Activated CD8-positive, alpha-beta memory T cell treated with anti-CD3 and anti-CD28 coated beads, Interleukin-2, amount 50 U/mL, for 4 hours (primary cell): ENCODE measurements at places on chromosomes 3 and 15.

DNA sequence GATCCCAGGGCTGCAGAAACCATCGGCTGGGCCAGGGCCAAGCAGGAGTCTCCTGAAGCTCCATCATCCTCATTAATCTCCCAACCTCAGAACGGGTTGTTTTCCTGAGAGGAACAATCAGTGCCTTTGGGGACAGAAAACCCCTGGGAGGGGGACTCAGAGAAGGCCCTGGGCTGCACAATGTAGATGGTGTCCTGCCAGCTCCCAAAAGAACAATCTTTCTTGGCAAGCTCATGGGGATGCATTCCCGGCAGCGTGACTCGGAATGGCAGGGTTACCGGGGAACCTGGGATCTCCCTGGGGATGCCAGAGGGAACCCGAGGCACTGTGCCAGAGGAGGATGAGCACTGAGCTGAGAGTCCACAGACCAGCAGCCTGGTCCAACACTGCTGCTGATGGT lies 72.1 kb upstream of the ATP2B2 start:
- DNase-seq, result no peak

DNA sequence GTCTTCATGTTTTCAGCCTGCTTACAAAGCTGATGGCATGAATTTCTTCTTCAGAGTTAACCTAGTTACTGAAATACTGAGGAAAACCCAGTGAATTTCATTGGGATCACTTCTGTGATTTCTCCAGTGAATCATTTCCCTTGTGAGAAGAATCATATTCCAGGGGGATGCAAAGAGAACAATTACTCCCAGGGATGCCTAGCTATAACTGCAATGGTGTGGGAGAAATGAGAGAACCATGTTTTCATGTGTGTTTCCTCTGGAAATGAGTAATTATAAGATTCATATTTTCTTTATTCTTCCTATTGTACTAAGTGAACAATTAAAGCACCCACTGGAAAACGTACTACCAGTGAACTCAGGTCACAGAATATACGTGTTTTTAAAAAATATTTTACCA lies 485.4 kb downstream of the GRM7 start:
- DNase-seq, result no peak

- DNase-seq, result no peak
Observed at GRCh38 chr3:104526901-104527401, 839.8 kb upstream of the ALCAM start.

DNA sequence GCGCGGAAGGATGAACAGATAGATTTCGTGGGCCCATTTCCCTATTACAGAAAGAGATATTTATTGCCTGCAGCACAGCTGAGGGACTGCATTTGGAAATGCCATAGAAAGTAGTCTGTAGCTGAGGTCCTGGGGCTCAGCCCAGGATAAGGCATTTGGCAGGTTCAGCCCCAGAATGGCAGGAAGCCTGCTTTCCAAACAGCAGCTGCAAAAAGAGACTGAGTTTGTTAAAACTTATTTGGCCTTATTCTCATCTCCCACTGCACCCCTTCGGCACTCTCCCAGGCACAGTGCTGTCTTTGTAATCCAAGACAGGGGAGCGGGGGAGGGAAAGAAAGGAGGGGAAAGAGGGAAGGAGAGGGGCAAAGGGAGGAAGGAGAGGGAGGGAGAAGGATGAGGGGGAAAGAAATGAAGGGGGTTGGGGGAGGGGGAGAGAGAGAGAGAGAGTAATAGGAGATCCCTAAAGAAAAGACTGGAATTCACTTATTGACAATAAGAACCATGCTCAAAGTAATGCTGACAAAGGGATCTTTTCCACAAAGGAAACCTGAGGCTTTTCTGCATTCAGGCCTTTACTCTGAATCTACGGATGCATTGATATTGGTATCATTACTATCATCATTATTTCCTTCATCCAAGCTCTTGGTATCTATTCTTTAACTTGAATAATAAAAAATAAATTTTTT lies 94.0 kb upstream of the LRRN1 start:
- DNase-seq, result no peak

GRCh38 chr15:37995461-37996347 lies 61.3 kb downstream of the TMCO5A start:
- DNase-seq, result no peak

DNA sequence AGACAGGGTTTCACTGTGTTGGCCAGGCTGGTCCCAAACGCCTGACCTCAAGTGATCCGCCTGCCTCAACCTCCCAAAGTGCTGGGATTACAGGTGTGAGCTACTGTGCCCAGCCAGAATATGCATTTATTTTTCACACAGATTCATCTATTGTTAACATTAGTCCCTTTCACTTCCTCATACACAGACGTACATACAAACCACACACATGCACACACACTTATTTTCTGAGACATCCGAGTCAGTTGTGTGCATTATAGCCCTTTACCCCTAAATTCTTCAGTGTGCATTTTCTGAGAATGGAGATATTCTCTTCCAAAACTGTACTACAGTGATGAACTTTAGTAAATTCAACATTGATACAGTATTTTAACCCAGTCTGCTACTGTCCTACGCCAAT lies 15.0 kb upstream of the MEX3B start:
- DNase-seq, result no peak

- DNase-seq, result peak; percentile 23
Observed at GRCh38 chr15:72554471-72555425, 80.6 kb downstream of the ARIH1 start.

DNA sequence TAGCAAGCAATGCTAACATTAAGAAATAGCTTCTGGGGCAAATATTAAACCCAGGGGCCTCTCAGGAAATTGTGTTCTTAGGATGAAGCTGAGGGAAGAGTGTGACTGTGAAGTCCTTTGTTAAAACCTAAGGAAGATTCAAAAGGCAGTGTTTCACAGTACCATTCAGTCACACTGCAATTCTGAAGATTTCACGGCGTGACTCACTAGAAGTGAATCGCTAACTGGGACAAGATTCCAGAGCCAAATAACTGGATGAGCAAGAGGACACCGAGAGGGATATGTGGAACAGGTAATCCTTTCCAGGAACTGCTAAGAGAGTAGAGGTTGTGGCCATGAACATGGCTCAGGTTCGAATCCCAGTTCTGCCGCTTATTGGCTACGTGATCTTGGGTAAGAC lies 61.8 kb upstream of the SMAD3 start:
- no peak for DNase-seq

DNA sequence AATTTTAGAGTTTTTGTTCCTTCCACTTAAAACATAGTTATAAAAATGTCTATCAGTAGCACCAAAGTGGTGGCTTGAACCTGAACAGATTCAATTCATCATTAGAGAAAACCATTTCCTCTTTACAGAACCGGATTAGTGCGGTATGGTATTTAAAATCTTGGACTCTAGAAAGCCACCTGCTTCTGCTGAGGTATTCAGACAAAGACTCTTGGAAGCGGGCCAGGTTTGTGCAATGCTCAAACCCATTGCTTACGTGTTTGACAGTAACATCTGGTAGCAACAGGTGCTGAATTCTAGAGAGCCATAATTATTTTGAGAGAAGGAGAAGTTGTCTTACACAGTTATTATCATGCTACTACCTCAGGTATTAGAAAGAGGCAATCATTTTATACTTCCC lies 290.5 kb downstream of the NAALADL2 start:
- no peak for DNase-seq

DNA sequence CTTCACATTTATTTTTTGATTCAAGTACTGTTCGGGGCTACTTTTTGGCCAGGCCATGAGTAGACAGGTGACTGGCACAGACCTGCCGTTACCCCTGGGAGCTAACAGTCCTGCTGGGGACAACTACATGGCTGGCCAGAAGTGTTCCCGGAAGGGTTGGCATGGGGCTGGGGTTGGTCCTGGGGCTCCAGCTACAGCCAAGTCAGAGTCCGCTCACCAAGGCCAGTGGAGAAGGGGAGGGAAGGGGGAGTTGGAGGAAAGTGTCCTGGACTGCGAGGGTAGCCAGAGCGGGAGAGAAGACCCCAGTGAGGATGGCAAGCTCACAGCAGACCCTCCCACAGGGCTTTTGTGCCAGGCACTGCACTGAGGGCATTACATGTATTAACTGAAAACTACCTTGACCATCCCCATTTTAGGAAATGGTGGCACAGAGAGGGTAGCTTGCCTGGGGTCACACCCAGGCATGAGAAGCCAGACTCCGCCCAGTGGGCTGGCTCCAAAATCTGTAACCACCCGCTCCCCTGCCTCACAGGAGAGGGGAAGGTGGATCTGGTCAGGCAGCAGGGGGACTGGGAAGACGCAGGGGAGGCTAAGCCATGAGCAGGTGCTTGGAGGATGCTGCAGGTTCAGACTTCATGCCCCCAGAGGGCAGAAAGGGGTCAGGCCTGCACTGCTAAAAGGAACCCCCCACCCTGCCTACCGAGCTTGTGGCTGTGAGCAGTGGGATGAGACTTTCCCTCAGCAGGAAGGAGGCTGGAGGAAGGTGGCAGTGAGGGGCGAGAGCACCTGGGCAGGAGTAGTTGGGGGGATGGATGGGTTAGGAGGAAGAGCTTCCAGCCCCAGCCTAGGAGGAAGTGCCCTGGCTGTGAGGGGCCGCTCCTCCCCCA lies 38.3 kb upstream of the ESYT3 start:
- no peak for DNase-seq

GRCh38 chr3:178465260-178466180 lies 70.7 kb upstream of the KCNMB2 start:
- DNase-seq, result no peak

DNA sequence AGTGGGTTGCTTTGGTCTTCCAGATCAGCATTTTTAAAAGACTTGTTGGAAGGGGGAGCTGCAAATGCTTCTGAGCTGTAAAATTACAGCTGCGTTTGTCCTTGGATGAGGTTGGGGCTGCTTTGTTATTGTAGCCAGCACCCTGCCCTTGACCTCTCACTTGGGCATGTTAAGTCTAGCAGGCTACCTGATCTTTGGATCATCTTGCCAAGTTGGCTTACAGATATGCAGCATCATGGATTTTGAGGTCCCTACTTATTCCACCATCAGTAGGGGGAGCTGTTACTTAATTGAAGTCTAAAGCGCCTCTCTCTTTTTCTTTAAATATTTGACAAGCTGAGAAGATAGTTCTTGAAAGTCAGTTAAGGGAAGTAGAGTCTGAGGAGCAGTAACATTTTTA lies 793.0 kb downstream of the MCTP2 start:
- no peak for DNase-seq

GRCh38 chr3:153752405-153753027 lies 368.7 kb upstream of the ARHGEF26 start:
- DNase-seq, result no peak

GRCh38 chr15:64355348-64355943 lies 527 bp downstream of the CSNK1G1 start:
- DNase-seq, result peak; percentile 53

DNA sequence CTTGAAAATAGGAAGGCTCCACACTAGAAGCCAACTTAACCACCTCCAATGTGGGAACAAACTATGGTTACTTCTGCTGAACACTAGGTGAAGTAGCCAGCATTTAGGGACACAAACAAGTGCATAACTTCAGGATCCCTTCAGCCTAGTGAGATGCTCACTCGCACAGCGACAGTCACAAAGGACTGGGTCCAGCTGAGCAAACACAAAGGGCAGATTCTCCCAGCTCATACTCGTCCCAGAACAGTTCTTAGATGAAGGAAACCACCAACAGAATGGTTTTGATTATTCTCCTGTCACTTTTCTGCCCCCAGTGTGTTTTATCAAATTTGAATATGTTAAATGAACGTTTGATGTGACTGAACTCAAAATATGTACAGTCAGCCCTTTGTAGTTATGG lies 201.6 kb downstream of the KCNAB1 start:
- DNase-seq, result no peak

- DNase-seq, result no peak
Observed at GRCh38 chr3:67866571-67866970, 212.2 kb upstream of the SUCLG2 start.

- no peak for DNase-seq
Observed at GRCh38 chr3:169836078-169836941, 23.6 kb upstream of the LRRC34 start.

GRCh38 chr3:46552538-46552937 lies 13.6 kb downstream of the LRRC2 start:
- DNase-seq, result no peak

- no peak for DNase-seq
Observed at GRCh38 chr3:154973851-154974250, 106.3 kb upstream of the MME start.

DNA sequence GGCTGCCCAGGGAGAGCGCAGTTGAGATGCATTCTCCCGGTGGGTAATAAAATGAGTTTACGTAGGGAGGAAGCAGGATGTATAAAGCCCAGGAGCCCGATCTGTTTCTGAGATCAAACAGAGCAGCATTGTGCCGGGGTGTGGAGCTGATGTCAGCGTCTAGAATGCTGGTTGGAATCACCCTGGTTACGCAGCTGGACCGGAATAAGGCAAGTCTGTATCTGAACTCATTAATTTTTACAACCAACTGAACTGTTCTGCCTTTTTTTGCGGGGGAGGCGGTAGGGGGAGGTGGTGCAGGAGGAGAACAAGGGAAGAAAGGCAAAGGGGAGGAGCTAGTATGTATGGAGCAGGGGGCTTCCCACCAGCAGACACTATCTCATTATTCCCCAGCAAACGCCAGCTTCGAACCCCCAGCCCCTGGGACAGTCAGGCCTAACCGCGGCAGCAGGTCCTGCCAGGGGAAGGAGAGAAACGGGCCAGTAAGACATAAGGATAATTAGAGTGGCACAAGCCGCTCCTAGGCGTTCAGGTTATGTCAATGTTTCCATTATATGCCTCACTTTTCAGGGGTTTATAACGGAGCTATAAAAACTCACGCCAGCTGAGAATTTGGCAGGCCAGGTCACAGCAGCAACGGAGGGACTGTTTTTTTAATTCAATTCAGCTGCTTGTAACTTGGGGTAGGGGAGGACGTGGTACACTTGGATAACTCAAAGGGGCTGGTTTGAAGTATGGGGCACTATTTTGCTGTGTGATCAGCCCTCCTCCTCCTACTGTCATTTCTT lies 175.3 kb upstream of the HES1 start:
- no peak for DNase-seq

- no peak for DNase-seq
Observed at GRCh38 chr15:77414789-77415442, 5.0 kb downstream of the PEAK1 start.

- DNase-seq, result no peak
Observed at GRCh38 chr3:121624147-121624899, 31.1 kb downstream of the FBXO40 start.

DNA sequence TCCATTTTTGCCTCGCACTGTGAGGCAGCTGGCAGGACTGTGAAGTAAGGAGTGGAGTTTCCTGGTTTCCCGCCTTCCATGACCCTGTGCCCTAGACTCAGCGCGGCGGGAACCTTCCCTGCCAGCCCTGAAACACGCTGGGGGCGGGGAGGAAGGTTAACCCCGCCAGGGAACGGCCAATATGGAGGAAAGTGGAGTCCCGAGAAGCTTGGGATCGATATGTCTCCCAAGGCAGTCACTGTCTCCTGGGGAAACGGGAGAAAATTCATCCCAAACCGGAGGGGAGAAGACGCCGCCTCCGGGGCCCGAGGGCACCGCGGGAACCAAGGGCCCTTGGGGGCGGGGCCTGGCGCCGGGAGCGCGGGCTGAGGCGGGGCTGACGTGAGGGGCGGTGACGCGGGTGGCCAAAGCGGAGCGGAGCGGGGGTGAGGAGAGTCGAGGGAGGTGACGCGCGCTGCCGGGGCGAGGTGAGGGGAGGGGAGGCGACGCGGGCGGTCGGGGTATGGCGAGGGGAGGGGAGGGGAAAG lies at the start of gene HMCES:
TSS of gene HMCES (plus strand) at position 432 of the 527 bp plus-strand sequence. CDS start 863 bp downstream, outside the sequence.
- peak; percentile 96 for DNase-seq

GRCh38 chr3:138461896-138462295 lies 27.5 kb downstream of the ESYT3 start:
- DNase-seq, result no peak
